ENCODE measurements at places on chromosomes 12 and 14.

GRCh38 chr12:6840330-6840729, 395 bp upstream of the GNB3 start:
- DNase-seq: no peak

DNA sequence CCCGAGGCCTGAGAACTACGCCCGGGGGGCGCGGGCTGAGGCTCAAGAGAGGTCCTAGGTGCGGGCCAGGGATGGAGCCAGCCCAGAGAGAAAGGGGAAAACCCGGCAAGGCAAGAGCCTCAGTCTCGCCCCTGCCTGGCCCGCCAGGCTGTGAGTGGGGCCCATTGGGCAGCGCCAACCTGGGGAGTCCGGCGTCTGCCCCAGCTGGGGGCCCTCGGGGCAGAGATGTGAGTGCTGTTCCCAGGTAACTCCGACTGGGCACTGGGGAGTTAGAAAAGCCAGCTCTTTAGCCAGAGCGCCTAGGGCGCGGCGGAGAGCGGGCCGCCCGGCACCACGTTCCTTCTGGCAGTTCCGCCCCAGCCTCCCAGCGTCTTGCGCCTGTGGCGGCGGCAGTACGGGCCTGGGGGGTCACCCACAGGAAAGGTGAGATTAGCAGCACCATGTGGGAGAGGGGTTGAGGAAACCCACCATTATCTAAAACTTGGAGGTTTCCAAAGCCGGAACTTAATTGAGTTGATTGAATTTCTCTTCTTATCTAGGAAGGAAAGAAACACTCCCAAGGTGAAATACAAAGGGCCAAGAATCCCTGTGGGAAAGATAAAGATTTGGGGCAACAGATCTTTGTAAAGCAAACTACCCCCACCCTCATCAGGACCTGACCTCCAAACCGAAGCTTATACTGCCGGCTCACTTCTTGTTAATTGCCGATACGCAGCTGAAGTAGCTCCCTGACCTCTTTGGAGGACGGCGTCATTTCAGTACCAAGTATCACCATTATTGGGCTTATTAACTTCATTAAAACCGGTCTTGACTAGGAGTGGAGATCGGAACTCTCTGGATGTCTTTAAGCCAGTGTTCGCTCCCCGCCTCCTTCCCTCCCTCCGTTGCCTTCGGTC, 11.6 kb downstream of the OTX2 start:
- no peak for DNase-seq

DNA sequence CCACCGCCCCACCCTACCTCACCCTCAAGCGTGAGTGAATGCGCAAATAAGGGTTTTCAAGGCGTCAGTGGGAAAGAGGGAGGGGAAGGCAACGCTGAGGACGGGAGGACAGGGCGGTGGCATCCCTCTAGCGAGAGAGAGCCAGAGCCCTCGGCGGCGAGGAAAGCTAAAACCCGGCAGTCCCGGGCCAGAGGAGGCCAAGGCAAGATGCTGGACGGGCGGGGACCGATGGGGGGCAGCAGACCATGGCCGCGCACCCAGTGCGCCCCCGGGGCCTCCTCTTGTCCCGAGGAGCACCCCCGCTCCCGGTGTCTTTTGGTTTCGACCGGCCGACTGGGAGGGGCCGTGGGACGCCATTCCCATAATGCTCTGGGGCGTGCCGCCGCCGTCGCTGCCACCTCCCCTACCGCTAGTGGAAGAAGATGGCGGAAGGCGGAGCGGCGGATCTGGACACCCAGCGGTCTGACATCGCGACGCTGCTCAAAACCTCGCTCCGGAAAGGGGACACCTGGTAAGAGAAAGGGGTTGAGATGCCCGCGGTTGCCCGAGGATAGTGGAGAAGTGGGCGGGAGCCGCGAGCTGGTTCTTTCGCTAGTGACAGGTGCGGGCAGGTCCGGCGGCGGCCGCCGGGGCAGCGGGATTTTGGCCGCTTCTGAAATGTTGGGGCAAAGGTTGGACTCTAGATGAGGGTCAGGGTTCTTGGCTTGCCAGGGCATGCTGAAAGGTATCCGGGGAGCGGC, at the start of gene USP15:
USP15 (plus strand) TSS at position 412 of the 740 bp plus-strand sequence; CDS start at position 423, 11 bp downstream.
- DNase-seq: peak; percentile 86

GRCh38 chr12:65125247-65125646, 4.1 kb upstream of the WIF1 start:
- DNase-seq: no peak

- DNase-seq: no peak
Measured at GRCh38 chr12:57869298-57869926, 22.9 kb upstream of the CTDSP2 start.

GRCh38 chr12:32398816-32399369, 465 bp upstream of the FGD4 start:
- no peak for DNase-seq

GRCh38 chr12:122602456-122602855, 75.4 kb downstream of the KNTC1 start:
- DNase-seq: no peak

DNA sequence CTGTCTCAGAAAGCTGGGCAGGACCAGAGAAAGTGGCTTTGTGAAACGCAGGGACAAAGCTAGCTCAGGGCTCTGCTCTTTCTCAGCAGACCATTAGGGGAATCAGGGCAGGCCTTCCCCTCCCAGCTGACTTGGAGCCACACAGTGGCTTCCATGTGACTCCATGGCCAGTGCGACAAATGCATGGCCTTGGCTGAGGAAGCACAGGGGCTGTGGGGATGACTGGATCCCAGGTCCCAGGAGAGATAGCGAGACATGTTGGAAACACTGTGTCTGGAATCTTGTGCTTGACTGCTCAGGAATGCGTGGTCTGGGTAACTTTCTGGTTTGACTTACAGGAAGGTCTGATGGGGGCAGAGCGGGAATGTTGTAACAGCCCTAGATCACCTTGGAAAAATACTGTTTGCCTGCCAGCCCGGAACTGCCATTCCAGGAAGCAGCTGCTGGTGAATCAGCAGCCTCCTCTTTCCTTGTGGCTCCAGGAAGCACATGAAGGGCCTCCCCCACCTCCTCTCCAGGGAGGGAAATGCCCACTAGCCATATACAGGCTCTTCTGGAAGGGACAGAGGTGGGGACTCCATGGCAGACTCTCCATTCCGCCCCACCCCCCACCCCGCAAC, 133.5 kb upstream of the HIF1A start:
- peak; percentile 98 for DNase-seq

DNA sequence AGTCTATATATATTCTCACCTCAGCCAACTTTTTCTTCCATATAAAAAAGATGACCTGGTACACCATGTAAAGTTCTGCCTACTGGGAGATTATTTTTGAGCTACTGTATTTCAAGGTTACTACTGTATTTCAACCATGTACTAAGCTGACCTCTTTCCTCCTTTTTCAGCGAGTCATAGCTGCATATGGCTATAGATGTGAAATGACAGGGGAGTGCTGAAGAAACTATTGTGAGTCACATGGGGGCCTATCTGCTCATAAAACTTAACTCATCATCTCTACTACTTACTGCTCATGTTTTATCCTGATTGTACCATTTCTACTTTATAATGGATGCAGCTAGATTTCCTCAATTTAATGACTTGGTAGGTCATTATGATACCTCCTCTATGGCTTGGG, 571.4 kb upstream of the ATP2B1 start:
- no peak for DNase-seq

DNA sequence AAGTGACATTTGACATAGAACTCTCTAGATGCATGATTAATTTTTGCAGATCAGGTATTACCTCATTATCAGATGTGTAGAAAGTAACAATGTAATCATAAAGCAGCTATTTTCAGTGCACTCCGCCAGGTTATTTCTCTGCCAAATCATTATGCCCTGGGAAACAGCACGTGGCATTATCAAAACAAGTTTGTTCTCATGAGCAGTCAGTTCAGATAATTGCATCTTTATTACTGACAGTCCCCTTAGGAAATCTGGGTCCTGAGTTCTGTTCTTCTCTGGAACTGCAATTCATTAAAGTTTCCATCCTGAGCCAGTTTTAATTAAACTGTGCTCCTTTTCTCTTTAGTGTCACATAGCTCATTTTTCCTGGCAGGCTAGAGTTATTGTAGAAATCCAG, 94.7 kb upstream of the KRR1 start:
- no peak for DNase-seq

DNA sequence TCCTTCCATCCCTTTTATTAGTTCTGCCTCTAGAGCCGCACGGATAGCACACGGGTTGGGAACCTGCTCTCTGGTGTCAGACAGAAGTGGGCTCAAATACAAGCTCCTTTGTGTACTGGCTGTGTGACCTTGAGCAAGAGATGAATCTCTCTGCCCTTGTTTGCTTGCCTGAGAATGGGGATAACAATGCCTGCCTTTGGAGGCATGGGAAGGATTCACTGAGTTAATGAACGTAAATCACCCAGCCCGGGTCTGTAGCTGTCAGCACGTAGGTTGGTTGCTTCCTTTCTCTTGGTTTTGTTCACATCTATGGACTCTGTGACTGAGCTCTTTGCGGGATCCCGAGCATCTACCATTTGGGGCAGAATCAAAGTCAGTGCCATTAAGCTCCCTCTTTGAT, 79.3 kb upstream of the NRXN3 start:
- DNase-seq: no peak

DNA sequence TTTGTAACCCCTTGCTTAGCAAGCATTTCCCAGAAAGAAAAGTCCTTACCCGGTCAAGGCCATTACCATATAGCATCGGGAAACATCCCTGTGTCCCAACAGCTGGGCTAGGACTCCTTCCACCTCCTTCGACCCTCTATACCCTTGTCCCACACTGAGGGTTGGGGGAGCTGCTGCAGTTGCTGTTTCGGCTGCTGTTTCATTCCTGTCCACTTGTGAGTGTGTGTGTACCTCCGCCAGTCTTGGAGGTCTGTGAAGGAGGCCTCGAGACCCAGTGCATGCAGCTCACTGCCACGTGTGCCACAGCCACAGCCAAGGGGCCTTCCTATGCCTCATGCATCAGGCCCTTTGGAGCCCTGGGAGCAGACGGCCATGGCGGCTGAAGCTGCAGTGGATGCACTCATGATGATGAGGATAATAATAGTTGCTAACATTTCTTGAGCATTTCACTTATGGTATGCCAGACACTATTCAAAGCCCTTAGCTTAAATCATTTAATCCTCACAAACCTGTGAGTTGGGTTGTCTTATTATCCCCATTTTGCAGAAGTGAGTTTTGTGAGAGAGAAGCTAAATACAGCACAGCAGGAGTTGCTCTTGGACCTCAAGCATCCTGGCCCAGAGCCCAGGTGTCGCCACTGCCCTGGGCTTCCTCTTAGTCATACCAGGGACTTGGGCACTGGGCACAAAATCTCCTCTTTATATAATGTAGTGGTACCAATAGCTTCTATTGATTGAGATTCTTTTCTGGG, 156.5 kb downstream of the PRKCH start:
- no peak for DNase-seq

GRCh38 chr12:32419520-32419960, 20.2 kb downstream of the FGD4 start:
- DNase-seq: no peak

DNA sequence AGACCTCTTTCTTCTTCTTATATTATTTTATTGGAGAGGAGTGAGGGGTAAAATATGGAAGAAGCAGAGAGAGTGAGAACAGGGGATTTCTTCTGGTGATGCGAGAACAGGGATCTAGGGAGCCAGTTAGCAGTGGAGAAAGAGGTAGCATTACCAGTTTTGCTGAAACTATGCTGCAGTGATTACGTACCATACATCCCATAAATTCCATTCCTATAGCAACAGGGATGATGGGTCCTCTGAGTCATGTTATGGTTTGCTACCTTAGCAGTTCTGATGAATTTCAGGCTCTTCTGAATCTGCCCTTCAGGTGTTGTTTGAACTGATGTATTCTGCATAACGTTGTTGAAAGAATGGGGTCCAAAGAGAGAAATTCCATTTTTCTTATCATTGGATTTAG, 625.4 kb upstream of the LRFN5 start:
- no peak for DNase-seq

- no peak for DNase-seq
Measured at GRCh38 chr14:105436891-105437722, 17.5 kb downstream of the MTA1 start.

DNA sequence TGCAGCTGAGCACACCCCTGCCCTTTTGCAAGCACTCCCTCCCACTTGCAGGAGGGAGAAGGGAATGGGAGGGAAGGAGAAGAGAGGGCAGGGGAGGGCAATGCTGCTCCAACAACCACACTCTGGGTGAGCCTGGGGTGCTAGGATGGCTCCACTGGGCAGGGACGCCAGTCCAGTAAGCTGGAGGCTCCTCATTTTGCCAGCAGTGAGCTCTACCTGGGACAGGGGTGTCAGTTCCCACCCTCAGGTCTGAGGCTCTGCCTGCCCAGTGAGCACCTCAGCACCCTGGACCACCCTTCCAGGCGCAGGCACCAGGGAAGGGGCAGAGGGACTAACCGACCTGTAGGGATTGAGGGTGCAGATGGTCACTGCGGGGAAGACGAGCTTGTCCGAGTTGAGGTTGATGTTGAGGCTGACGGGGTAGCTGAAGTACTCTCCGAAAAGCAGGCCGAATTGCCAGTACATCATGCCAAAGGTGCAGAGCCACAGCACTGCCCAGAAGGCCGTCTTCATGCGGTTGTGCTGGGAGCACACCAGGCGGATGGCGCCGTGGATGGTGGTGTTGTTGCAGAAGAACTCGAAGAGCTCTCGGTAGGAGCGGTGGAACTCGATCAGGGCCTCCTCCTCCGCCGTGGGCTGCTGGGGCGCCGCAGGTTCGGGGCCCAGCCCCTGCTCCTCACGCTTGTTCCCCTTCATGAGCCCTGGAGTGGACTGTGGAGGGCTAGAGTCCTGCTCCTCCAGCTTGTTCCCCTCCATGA, 1.2 kb downstream of the SCNN1A start:
- no peak for DNase-seq

DNA sequence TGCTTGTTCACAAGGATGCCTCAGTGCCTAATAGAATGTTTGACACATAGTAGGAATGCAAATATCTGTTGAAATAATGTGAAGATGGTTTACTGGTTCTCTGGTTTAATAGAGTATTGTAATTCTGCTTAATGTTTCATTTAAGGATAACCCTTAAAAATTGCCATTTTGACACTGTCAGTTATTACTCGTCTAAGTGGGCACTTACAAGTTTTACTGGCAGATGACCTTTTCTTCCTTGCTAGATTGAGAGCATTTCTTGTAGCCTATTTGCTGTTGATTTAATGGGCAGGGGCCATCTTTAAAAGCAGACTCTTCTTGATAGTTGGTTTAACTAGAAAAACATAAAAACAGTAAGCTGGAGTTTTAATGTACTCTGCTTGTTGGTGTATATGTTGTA, 1.9 kb downstream of the TMEM263 start:
- no peak for DNase-seq

DNA sequence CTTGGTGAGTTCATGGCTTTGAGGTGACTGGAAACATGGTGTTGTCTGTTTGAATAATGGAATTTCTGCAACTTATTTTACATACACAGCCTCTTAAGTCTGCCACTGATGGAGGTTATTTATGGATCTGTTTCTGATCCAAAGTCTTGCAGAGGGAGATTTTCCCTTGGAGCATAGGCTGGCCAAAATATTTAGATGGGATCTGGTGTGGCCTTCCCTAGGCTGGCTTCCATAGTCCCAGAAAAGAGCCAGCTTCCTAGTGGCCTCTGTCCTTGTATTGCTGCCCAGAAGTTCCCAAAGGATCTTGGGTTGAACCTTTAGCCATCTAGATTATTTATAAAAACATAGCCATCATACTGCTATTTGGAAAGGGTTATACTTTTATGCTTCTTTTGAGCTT, 491.1 kb upstream of the RGS6 start:
- DNase-seq: no peak
